ENCODE measurements at places on chromosomes 2 and 18.
A peak's percentile ranks its signal among the peaks of the same experiment; 100 is the strongest.

DNA sequence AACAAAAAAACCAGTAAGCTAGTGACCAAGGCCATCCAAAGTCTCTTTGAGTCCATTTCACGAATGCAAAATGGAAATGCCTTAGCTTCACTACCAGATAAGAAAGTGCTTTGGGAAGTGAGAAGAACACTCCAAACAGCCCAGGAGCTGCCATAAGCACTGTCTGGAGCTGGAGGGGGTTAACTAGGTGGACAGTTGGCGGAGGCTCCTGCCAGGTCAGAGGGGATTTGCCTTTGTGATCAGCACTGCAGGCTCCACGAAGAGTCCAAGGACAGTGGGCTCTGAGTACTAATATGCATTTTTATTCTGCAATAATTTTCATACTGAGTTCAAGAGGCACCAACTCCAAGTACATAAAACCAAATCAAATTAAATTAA is 233.3 kb upstream of the SMAD2 start:
- DNase-seq = no peak

GRCh38 chr18:8006979-8007378 is 439.9 kb downstream of the PTPRM start:
- no peak for DNase-seq

DNA sequence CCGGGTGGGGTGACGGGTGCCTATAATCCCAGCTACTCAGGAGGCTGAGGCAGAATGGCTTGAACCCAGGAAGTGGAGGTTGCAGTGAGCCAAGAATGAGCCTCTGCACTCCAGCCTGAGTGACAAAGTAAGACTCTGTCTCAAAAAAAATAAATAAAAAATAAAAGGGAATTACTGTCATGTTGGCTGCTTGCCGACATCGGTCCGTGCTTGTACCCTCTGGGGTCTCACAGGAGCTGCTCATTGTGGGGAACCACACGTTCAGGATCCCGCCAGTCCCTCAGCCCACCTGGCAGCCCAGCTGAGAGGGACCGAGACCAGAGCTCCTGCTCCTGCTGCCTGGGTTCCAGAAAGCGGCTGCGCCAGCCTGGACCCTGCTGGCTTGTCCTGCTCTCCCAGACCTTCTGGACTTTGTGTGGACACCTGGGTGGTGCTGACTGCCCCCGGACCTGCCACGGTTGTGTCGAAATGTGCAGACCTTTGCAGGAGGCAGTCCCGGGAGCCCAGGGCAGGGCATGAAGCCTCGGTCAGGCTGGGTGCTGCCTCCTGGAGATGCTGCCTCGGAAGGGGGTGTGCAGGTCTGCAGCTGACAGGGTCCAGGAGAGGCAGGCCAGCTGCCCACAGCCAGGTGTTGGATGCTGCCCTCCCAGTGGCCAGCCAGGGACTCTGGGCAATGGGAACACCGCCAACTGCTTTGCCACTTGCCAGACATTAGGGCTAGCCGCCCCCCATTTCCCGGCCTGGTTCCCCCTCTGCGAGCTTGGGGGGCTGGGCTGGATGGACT is 16.4 kb downstream of the KLF11 start:
- no peak for DNase-seq

- no peak for DNase-seq
These were observed 181.5 kb downstream of the EN1 start for GRCh38 chr2:118665784-118666529.

DNA sequence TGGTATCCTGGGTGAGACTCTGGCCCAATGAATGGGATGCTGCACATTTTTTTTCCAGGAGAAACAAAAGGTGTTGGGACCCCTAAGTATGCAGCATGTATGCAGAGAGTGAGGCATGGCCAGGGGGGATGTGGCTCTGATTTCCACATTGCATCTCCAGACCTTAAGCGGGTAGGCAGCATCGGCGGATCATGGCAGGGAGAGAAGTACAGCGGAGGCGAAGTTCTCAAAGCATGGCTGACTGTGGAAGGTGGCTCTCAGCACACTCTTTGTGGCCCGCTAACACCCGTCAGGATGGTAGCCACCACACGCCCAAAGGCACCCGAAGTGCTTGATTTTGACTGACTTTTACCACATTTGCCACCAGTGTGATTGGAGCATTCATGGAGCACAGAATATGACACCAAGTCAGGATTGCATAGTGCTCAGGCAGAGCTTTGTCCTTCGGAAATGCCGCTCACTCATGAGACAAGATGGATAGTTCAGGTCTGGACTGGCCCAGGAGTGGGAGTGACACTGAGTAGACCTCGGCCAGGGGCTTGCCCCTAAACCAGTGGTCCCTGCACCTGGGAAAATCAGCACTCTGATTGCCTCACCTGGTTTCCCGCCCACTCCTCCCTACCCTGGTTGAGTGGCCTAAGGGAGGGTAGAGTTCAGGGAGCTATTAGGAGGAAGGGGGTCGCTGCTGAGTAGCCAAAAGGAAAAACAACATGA is 14.2 kb downstream of the INPP4A start:
- no peak for DNase-seq

- DNase-seq = peak; percentile 46
These were observed 217.2 kb downstream of the TNS1 start for GRCh38 chr2:217785544-217786045.

- DNase-seq = no peak
These were observed 575.2 kb upstream of the SLC8A1 start for GRCh38 chr2:41027095-41027494.

- DNase-seq = no peak
These were observed 160.7 kb downstream of the LDLRAD4 start for GRCh38 chr18:13379062-13379865.

- DNase-seq = no peak
These were observed 105.1 kb upstream of the MSH2 start for GRCh38 chr2:47297767-47298425.

GRCh38 chr2:227033471-227034148 is 130.4 kb downstream of the COL4A4 start:
- peak; percentile 18 for DNase-seq

GRCh38 chr2:233356546-233357308 is 2.4 kb downstream of the DGKD start:
- DNase-seq = no peak

- DNase-seq = no peak
These were observed 5.9 kb downstream of the ASXL3 start for GRCh38 chr18:33583901-33584300.

DNA sequence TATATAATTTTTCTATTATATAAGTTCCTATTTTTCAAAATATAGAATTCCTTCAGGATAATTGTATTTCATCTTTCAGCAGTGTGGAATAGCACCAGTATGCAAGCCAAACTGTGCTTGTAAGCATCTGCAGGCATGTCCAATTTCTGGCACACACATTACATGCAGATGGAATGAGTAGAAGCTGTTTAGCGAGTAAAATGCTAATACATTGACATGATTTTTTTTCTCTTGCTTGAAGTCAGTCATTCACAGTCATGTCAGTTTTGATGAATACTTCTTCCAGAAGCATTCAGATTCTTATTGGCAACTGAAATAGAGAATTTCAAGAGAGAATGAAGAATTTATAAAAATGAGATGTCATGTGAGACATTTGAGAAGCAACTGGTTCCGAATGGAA is 109.4 kb downstream of the CERS6 start:
- no peak for DNase-seq
